ENCODE measurements at places on chromosomes 6 and 20.

GRCh38 chr6:53962646-53963045 lies 148.6 kb upstream of the MLIP start:
- DNase-seq = no peak

DNA sequence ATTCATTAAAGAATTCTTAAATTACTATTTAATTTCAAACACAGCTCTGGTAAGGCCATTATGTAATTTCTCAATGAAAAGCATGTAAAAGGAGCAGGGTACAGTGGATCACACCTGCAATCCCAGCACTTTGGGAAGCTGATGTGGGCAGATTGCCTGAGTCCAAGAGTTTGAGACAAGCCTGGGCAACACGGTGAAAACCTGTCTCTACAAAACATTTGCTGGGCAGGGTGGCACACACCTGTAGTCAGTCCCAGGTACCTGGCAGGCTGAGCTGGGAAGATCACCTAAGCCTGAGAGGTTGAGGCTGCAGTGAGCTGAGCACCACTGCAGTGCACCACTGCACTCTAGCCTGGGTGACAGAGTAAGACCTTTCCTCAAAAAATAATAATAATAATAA lies 37.4 kb downstream of the MDN1 start:
- DNase-seq = no peak

- no peak for DNase-seq
Observed at GRCh38 chr6:21263531-21264287, 329.8 kb upstream of the SOX4 start.

DNA sequence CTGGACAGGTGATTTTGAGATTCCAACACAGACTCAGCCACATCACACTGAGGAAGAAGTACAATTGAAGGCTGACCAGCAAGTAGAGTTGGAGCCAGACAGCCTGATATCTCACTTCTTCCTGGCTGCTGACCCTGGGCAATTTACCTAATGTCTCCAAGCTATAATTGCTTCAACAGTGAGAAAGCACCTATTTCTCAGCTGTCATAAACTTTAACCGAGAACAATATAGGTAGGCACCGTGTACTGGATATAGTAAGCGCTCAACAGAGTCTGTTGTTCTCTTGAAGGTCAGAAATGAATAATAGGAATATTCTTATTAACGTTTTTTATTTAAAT lies 28.3 kb downstream of the STX7 start:
- DNase-seq = no peak

DNA sequence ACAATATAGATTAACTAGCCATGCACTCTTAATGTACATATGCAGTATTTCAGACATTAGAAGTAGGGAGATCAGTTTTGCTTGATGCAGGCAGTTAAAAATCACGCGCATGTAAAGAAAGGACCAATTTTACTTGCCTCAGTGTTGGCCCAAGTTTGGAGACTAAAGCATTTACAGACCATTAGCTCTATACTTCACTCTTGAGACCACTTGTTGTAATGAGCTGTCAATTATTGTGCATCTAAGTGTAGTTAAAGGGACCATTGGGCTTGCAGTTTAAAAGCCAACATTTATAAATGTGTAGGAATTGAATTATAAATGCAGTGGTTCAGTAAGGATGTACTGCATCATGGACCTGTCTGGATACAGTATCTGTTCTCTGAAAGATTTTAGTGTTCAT lies 53.7 kb downstream of the PLCB4 start:
- DNase-seq = no peak
